T1000 (cell line): ENCODE measurements at places on chromosomes 6 and 20.
A peak's percentile ranks its signal among the peaks of the same experiment; 100 is the strongest.

DNA sequence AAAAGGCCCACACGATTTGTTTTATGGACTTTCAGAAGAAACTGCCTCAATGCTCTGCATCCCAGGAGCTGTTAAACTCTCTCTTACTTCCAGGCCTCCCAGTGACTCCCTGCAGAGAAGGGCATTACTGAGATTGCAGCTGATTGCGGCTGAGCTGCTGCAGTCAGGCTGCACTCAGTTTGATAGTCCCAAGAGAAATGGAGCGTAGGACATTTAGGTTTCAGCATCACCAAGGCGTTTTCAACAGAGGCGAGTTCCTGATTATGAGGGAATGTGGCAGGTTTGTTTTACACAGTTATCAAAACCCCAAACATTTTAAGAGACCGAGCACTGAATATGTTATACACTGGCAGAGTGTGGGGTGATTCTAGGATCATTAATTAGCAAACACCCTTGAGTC is 145.6 kb downstream of the TBX18 start:
- peak; percentile 22 for DNase-seq

GRCh38 chr6:128446497-128446896 is 73.9 kb downstream of the PTPRK start:
- DNase-seq = no peak

DNA sequence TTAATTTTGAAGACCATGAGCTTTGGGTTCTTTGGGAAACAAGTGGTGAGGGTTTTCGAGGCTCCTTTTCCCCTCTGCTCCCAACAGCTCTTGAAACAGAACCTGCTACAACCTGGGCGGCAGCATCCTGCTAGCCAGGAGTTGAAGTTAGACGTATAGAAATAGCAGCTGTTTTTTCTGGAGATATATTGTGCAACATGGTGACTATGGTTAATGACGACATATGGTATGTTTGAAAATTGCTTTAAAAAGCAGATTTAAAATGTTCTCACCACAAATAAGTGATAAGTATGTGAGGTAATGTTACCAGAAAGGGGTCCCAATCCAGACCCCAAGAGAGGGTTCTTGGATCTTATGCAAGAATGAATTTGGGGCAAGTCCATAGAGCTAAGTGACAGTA is 138.9 kb downstream of the PDE7B start:
- no peak for DNase-seq

- no peak for DNase-seq
Observed at GRCh38 chr6:39561536-39562266, 163.5 kb downstream of the KIF6 start.

GRCh38 chr20:52332649-52333250 is 141.2 kb upstream of the ZFP64 start:
- DNase-seq = no peak

DNA sequence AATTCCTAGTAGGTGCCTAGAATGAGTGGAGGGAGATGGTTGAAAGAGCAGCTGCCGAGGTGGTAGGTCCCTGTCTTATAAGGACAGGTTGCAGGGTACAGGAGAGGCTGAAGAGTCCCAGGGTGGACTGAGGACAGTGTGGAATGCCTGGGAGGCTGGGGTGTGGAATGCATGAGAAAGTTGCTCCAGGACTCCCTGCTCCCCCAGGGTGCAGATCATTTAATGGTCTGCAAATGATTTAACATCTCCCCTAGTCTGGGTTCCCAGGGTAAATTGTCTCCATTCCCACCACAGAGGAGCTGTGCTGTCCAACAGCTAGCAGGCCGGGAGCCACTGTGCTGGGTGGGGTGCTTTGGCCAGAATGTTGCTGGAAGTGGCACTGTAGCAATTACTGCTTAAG is 76.0 kb downstream of the CD83 start:
- DNase-seq = no peak

DNA sequence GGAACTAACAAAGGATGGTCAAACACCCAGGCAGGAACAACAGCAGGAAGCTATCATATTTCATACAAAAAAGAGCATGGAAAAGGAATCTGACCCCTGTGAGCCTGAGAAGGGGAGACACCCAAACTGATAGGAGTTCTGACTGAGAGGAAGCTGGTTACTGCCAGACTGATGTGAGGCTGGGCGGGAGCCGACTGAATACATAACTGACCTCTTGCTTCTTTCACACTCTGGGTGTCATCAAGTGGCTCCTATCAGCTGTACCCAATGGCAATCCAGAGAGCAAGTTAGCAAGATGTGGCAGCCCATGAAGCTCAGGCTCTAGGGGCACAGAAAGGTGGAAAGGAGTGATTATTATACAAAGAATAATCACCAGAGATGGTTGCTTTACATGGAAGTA is 795.1 kb upstream of the HS3ST5 start:
- no peak for DNase-seq

- no peak for DNase-seq
Observed at GRCh38 chr20:48683467-48684175, 144.2 kb downstream of the PREX1 start.

- DNase-seq = no peak
Observed at GRCh38 chr6:12761376-12762115, 45.0 kb downstream of the PHACTR1 start.

DNA sequence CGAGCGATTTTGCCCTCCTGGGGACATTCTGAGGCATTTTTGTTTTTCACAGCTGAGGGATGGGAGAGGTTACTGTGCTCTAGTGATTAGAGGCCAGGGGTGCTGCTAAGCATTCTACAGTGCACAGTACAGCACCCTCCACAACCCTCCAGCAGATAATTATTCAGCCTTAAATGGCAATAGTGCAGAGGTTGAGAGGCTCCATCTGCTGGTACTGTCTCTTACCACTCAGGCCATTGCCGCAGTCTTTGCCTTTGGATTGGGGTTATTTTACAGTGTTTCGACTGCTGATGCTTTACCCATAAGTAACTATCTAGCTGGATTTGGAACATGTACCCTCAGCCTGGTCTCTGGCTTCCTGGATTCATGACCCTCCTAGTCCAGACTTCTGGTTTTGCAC is 705.3 kb downstream of the KIF16B start:
- DNase-seq = no peak

DNA sequence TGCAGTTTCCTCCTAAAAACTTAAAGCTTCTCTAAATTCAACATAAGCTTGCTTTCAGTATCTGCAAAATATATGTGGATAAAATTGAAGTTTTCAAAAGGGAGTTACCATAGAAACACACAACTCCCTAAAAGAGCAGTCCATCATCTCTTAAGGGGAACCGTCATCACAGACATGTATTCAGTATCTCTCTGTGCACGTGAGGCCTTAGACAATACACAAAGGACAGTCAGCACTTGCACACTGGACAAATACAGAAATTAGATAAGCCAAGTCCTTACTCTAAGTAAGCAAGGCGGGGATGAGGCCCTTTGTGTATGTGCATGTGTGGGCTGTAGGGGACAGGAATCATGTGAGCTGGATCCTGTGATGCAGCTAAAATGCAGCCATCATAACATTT is 136.6 kb downstream of the BACH2 start:
- DNase-seq = no peak
